ENCODE measurements at places on chromosomes 16 and 17. TPM values are rescaled to one million over a fixed set of nuclear protein-coding genes. Genes with fewer than 3 reads are reported as not detected.
A peak's percentile ranks its signal among the peaks of the same experiment; 100 is the strongest.

DNA sequence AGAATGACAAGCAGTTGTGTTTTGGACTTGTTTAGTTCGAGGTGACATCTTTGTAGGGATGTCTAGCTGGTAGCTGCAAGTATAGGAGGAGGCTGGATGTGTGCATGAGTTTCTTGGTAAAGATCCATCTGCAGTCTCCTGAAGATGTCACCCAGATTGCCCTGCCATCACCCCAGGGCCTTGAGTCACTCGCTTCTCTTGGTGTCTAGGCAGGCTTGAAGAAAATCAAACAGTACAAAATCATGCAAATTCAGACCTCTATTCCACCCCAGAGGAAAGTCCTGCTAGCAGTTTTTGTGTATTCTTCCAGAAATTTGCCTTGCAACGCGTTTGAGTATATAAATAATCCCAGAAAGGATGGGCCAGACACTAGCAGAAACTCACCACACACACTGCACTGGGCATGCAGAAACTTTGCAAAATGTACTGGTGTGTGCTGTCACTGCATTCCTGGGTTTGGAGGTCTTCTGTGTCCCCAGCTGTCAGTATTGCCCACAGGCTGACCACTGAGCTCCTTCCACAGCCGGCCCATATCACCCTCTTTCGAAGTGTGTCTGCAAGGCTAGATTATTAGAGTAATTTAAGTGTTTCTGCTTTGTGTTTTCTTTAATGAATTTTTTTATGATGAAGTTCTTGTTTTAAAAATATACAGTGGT lies 51.5 kb downstream of the TENT4B start:
- H3K36me3 ChIP-seq = no peaks in the 10 kb centered on the region
- H3K27ac ChIP-seq = peak overlapping the region; percentile 71
- no peak for DNase-seq
- H3K4me3 ChIP-seq = no peak overlapping the region

DNA sequence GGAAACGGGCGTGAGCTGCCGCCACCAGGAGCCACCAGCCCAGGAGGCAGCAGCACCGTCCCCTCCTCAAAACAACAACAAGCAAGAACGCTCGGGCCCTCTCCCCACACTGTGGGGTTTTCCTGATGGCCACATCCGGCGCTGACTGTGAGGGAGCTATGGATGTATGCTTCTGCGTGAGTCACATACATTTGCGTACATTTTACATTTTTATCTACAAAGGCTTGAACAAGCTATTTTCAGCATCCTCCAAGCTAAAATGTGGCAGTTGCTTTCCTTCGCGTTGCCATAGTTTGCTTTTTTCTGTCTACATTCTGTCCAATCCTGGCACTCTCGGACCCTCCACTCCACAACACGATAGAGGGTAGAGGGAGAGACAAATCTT lies 2.0 kb upstream of the ABR start:
- no peaks in the 10 kb centered on the region for H3K36me3 ChIP-seq
- H3K27me3 ChIP-seq = peaks cover 25% of the 10 kb centered on the region
- no peak overlapping the region for H3K4me3 ChIP-seq
- no peak for DNase-seq
- H3K27ac ChIP-seq = no peak overlapping the region

DNA sequence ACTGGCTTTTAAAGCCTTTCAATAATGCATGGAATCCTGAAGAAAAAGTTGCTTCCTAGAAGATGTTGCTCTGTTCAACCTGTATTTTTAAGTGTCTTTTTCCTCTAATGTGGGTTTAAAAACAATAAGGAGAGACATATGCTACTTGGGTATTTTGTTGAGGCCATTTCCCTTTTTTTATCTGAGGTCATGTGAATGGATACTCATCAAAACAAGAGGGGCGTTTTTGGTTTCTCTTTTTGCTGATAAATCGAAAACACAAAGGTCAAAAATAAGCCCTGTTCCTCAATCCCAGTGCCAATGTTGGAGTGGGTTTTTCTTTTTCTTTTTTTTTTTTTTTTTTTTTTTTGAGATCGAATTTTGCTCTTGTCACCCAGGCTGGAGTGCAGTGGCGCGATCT lies 468.0 kb upstream of the RBFOX1 start:
- H3K27me3 ChIP-seq = no peaks in the 10 kb centered on the region
- H3K36me3 ChIP-seq = no peaks in the 10 kb centered on the region
- H3K4me3 ChIP-seq = no peak overlapping the region
- no peaks in the 10 kb centered on the region for H3K4me1 ChIP-seq
- no peak for DNase-seq
- H3K27ac ChIP-seq = peak overlapping the region; percentile 8

DNA sequence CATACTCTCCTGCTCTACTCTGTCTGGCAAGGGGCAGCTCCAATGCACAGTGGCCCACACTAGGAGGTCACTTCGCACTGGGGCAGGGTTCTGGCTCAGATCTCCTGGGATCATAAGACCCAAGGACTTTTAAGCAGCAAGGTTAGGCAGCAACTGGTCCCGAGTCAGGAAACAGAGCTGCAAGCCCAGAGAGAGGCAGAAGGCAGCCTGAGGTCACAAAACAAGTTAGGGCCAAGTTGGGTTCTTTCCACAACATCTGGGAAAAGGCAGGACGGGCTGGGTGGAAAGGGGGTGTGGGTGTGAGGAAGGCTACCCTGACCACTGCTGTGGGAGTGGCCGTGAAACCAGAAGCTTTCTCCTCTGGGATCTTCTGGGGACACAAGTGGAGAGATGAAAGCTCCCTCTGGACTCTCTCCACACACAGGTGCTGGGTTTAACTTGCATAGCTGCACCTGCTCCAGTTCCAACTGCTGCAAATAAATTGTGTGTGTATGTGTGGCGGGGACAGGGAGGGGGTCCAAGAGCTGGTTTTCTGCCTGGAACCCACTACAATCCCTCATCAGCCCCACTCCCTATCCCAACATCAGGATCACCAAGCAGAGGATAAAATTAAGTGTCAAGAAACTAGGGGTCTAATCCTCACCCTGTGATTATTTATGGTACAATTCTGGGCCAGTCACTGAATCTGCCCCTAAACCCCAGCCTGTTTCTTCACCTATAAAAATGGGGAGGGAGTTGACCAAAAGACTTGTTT lies 8.0 kb upstream of the TSPOAP1 start:
- peak overlapping the region; percentile 37 for H3K4me3 ChIP-seq
- H3K36me3 ChIP-seq = no peaks in the 10 kb centered on the region
- H3K27ac ChIP-seq = peak overlapping the region; percentile 99
- H3K27me3 ChIP-seq = no peaks in the 10 kb centered on the region
- DNase-seq = peak; percentile 77

DNA sequence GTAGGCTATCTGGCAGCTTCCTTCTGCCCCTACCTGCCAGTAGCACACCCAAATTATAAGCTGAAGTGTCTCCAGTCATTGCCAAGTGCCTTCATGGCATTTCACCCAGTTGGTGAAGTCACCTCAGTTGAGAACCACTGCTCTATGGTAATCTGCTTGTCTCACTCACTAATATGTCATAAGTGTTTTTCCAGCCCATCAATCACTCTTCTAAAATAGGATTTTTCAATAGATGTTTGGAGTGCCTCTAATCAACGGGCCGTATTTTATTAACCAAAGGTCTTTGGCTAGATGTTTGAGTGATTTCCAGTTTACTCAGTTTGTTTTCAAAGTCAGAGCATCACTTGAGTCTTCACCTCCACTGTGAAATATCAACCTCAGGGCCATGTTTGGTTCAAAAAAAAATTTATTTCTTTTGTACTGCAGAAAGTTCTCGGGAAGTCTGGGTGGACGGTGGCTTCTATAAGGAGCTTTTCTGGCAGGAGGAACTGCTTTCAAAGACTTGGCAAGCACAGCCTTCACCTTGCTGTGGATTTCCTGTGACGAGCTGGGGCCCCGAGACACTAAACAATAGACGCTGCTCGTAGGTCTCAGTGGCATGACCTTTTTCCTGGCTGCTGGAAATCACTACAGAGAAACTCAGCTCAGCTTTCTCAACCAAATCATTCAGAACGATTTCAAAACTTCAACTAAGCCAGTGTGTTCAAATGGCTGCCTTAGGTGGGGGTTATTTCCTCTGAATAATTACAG lies 95.2 kb upstream of the FOXF1 start:
- H3K4me3 ChIP-seq = no peak overlapping the region
- H3K4me1 ChIP-seq = no peaks in the 10 kb centered on the region
- DNase-seq = no peak
- no peaks in the 10 kb centered on the region for H3K36me3 ChIP-seq
- H3K27ac ChIP-seq = no peak overlapping the region

GRCh38 chr16:29112755-29113347 lies 128.0 kb downstream of the LAT start:
- no peak overlapping the region for H3K27ac ChIP-seq
- peaks cover 10% of the 10 kb centered on the region for H3K36me3 ChIP-seq
- H3K4me3 ChIP-seq = no peak overlapping the region
- no peak for DNase-seq
- H3K4me1 ChIP-seq = peaks cover 13% of the 10 kb centered on the region

- no peak overlapping the region for H3K4me3 ChIP-seq
- H3K4me1 ChIP-seq = no peaks in the 10 kb centered on the region
- H3K27me3 ChIP-seq = peaks cover 3% of the 10 kb centered on the region
- no peak overlapping the region for H3K27ac ChIP-seq
Observed at GRCh38 chr17:42872251-42872965, 21.4 kb downstream of the AOC3 start.

DNA sequence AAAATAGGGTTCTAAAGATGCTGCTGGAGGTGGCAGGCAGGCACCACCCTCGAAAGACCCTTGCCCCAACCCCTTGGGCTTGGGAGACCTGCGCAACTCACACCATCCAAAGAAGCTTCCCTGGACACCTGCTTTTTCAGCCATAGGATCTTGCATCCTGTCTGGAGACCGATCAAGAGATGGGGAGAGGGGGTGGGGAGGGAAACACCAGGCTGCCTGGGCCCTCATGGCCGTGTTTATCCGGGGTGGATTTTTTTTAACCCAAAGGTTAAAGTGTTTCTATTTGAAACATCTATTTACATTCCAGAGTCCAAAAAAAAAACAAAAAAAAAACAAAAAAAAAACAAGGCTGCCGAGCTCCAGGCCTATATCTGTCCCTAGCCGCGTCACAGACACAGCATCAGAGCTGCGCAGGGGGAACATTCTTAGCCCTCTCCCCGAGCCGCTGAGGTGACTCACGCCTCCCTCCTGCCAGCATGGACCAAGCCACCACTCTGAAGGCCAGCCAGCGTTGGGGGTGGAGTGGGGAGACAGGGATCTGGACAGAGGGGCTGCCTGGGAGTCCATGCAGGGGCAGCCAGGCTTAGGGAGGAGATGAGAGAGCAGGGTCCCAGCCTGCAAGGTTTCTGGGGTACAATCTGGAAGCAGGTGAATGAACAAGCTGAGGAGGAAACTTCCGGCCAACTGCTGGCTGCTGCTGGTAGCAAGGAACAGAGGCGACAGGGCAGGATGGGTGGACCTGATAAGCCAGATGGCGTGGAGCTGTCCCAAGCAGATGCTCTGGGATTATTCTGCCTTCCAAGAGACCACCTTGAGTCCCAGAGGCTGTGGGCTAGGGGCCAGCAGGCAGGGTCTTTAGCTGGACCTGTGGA lies 14.8 kb downstream of the HDAC5 start:
- no peak overlapping the region for H3K4me3 ChIP-seq
- H3K27me3 ChIP-seq = no peaks in the 10 kb centered on the region
- no peak for DNase-seq
- H3K36me3 ChIP-seq = no peaks in the 10 kb centered on the region
- H3K4me1 ChIP-seq = peaks cover 65% of the 10 kb centered on the region

DNA sequence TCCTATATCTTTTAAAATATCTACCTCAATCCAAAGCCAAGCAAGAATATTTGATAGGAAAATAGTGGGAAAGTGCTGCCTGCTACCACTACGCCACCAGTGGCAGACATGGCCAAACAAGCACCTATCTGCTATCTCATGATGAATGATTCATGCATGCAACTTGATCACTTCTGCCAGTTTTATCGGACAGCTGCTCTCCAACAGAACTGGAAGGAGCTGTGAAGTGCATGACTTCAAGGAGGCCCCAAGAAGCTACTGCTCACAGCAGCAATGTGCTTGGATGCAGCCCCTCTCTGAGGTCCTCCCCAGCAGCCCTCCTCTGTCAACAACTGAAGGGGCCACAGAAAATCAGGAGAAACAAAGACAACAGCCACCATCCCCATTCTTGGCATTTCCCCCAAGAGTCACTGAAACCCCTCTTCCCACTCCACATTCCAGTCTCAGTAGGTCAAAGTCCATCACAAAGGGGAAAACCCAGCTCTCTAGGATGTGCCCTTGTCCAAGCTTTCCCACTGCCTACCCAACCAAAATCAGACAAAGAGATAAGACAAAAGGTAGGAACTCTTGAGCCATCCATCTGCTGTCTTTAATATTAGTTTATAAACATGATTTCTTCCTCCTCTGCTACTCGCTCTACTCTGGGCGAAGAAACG lies 215.3 kb downstream of the C16orf78 start:
- H3K4me3 ChIP-seq = no peak overlapping the region
- no peaks in the 10 kb centered on the region for H3K4me1 ChIP-seq
- H3K27ac ChIP-seq = no peak overlapping the region

DNA sequence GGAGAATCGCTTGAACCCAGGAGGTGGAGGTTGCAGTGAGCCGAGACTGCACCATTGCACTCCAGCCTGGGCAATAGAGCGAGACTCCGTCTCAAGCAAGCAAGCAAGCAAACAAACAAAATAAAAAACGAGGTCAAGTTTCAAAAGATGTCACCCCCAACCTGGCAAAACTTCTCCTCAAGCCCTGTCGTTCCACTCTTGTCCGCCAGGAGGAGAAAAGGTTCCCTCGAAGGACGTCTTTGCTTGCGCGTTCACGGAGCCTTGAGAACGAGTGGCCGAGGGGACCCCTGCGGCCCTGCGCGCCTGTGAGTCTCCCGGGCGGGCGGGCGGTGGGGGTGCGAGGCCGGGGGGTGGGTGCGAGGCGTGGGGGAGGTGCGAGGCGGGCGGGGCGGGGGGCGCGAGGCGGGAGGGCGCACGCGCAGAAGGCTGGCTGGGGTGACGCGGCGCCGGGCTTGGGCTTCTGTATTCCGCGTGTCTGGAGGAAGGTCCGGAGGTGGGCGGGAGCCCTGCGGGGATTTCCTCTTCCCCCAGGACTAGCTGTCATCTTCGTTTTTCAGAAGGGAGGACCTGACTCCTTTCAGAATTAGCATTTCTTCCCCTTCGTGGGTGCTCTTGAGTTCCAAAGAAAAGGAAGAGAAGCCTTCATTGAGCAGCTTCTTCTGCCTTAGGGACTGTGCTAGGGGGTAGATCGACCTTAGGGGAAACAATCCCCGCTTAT lies 3.7 kb downstream of the SLC52A1 start:
- peaks cover 6% of the 10 kb centered on the region for H3K27me3 ChIP-seq
- H3K27ac ChIP-seq = peak overlapping the region; percentile 89
- peaks cover 29% of the 10 kb centered on the region for H3K4me1 ChIP-seq

DNA sequence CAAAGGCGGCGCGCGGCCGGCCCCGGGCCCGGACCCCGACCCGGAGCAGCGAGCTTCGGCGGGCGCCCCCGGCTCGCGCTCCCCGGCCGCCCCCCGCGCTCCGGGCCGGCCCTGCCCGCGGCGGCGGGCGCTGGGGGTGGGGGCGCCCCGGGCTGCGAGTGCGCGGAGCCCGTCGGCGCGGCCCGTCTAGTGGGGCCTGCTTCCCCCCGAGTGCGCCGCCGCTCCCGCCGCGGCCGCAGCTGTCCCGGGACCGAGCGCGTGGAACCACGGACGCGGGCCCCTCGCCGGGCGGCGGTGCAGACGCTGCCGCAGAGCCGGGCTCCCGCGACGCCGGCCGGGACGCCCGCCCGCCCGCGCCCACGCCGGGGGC lies 308 bp downstream of the ADCY9 start:
- no peak for DNase-seq
- H3K4me1 ChIP-seq = peaks cover 32% of the 10 kb centered on the region
- no peak overlapping the region for H3K27ac ChIP-seq
- H3K27me3 ChIP-seq = peaks cover 7% of the 10 kb centered on the region
- H3K36me3 ChIP-seq = no peaks in the 10 kb centered on the region

Gene OTOP2
- total RNA-seq = not detected

Gene KRT31
- not detected for total RNA-seq

Gene TBC1D3D
- not detected for total RNA-seq

Gene COG1
- 39.1 TPM for total RNA-seq

Gene NPIPA8
- total RNA-seq = 36.9 TPM

Gene CASKIN1
- total RNA-seq = not detected

All from spleen (tissue), 13 donors.